HuH-7.5 (cell line): ENCODE measurements at places on chromosomes 13 and 19.

- DNase-seq: no peak
These were observed 14.5 kb upstream of the ISYNA1 start for GRCh38 chr19:18452386-18452785.

GRCh38 chr13:94722609-94723345, 10.4 kb upstream of the SOX21 start:
- DNase-seq: no peak

DNA sequence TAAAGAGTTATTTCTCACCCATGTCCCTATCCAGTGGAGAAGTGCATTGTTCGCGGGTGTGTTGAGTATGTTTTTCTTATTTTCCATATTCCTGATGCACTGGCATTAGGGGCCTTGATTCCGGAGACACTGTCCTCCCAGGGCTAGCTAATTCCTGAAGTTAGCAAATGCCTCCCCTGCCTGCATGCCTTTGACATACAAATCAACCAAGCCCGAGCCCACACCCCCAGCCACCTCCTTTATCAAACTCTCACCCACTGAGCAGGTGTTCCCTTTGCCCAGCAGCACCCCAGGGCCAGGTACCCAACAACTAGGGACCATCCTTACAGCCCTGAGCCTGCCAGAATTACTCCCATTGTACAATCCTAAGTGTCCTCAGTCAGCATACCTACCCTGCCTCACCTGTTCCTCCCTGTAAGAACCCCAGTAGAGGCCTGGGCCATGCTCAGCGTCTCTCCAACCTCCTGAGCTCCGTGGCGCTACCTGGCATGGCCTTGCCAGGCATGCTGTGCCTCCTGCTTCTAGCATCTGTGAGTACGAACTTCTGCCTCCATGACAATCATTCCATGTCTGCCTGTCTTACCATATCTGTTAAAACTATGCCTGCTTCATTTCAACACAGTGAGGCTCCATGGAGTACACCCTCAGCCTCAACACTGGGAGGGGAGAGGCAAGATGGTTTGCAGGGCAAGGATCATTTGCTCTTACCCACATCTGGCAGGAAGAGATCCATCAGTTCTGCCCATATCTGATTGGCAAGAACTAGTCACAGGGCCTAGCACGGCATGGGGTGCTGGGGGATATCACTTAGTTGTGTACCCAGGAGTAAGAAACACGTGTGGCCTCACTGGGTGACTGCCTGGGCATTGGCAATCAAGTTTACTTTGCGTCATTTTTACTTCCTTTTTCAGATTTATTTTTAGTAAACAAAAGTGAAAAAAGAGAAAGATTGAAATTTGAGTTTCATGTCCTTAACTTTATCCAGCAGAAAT, 203.9 kb downstream of the SHISA2 start:
- no peak for DNase-seq

DNA sequence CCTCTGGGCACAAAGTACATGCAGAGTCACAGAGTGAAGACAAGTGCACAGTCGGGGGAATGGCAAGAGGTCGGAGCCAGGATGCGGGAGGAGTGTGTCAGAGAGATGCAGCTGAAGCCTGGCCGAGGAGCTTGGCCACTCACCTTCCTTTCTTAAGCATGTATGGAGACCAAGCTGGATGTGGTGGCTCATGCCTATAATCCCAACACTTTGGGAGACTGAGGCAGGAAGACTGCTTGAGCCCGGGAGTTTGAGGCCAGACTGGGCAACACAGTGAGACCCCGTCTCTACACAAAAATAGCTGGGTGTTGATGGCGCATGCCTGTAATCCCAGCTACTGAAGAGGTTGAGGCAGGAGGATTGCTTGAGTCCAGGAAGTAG, 67.0 kb downstream of the LATS2 start:
- DNase-seq: no peak

DNA sequence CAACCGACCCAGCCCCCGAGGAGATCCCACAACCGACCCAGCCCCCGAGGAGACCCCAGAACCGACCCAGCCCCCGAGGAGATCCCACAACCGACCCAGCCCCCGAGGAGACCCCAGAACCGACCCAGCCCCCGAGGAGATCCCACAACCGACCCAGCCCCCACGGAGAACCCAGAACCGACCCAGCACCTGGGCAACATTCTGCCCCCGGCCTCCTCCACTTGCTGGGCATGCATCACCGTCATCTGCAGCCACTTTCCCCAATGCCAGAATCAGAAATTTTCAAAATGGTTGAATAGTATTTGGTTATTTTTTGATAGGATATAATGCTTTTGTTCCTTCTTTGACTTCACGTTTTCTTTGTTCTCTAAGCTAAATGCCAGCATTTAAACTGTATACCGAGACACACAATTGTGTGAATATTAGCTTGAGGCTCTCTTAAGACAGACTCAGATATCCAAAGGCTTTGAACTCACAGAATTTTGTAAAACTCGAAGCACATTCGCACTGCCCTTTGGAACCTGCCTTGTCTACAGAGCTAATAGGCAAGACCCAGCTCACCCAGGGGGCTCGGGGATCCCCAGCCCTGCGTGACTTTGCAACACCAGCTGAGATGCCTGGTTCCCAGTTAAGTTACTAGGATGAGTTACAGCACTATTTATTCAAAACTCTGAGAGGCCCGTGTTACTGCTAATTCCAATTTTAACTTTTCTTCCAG, 15.5 kb upstream of the RASA3 start:
- no peak for DNase-seq

GRCh38 chr13:47481536-47481935, 519.5 kb downstream of the SUCLA2 start:
- no peak for DNase-seq

DNA sequence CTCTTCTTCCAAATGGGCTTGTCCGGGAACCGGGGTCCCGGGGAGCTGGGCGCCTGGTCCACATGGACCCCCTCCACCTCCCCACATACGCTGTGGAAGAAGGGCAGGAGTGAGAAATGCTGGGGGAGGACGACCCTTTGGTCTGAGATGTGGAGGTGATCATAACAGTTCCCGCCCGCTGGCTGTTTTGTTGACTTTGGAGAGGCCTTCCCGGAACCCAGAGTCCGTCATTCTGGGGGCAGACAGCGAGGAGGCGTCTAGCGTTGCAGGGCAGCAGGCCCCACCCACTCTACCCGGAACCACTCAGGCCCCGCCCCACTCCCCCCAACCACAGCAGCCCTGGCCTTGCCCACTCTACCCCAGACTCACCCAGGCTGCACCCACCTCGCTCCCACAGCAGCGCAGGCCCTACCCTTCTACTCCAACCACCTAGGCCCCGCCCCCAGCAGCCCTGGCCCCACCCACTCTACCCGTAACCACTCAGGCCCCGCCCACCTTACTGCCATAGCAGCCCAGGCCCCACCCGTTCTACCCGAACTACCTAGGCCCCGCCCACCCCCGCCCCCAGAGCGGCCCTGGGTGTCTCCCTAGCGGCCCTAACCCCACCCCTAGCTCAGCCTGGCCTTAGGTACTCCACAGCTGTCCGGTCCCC, 7.1 kb downstream of the GPR108 start:
- DNase-seq: peak; percentile 74

GRCh38 chr13:92827503-92827902, 399.1 kb upstream of the GPC6 start:
- DNase-seq: no peak

DNA sequence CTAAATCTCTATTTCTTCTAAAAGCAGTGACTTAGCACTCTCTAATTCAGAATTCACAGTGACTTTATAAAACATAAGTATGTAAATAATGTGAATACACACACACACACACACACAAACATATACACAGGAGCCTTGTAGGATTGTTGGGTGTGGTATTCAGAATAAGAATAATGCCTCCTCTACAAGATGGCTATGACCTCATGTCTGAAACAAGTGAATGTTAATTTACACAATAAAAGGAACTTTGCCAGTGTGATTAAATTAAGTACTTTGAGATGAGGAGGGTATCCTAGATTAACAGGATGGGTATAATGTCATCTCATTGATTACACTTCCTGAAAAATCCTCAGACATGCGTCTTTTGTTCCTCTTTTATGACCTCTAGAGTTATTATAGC, 234.6 kb downstream of the SLITRK6 start:
- no peak for DNase-seq

- DNase-seq: no peak
These were observed 266.1 kb upstream of the TMTC4 start for GRCh38 chr13:100940658-100941057.

DNA sequence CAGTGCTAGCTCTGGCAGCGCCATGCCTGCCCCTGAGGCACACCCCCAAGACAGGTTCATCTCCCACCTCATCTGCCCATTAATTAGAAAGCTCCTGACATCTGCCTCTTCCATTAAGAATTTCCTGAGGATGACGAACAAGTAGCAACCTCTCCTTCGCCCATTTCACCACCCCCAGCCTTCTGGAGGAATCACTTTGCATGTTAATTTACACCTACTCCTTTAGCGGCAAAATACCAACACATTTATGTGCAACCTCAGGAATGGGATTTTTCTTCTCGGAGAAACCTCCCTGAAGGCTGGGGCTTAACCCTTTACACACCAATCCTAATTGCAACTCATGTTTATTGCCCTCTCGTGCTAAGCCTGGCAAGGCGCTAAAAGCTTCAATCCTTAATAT, 13.8 kb downstream of the SLC7A1 start:
- no peak for DNase-seq

- no peak for DNase-seq
These were observed 69.2 kb upstream of the TM9SF2 start for GRCh38 chr13:99431927-99432608.

DNA sequence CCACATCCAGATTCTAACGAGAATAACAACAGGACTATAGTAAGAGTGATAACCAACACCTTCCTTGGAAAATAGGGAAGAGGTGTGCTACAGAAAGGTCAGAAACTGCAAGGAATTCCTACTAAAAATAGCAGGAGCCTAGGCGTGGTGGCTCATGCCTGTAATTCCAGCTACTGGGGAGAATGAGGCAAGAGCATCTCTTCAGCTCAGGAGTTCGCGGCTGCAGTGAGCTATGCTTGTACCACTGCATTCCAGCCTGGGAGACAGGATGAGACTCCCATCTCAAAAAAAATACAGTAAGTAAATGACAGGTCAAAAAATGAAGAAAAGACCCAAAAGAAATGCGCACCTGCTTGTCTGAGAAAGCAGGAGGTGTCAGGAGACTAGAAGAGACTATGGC, 101.5 kb upstream of the TSHZ3 start:
- DNase-seq: no peak

- DNase-seq: no peak
These were observed 512.3 kb upstream of the PCDH9 start for GRCh38 chr13:67742478-67742877.

GRCh38 chr13:91078093-91078679, 269.3 kb upstream of the MIR17HG start:
- DNase-seq: no peak

DNA sequence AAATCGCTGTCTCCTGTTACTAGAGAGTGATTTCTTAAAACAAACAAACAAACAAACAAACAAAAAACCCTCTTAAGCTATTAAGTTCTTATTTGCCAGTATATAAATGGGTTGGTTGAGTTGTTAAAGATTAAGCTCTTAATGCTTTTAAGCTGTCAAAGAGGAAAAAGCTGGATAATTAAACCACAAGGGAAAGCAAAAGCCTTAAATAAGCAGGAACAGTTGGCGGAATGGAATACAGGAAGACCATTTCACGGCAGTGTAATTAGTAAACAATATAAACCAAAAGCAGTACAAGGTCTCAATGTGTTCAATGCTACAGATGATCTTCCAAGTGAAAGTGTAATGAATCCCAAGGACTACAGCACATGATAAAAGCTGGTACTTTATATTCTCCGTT, 32.2 kb upstream of the GGACT start:
- DNase-seq: no peak

- DNase-seq: no peak
These were observed 16.5 kb upstream of the FOSB start for GRCh38 chr19:45451131-45451849.

DNA sequence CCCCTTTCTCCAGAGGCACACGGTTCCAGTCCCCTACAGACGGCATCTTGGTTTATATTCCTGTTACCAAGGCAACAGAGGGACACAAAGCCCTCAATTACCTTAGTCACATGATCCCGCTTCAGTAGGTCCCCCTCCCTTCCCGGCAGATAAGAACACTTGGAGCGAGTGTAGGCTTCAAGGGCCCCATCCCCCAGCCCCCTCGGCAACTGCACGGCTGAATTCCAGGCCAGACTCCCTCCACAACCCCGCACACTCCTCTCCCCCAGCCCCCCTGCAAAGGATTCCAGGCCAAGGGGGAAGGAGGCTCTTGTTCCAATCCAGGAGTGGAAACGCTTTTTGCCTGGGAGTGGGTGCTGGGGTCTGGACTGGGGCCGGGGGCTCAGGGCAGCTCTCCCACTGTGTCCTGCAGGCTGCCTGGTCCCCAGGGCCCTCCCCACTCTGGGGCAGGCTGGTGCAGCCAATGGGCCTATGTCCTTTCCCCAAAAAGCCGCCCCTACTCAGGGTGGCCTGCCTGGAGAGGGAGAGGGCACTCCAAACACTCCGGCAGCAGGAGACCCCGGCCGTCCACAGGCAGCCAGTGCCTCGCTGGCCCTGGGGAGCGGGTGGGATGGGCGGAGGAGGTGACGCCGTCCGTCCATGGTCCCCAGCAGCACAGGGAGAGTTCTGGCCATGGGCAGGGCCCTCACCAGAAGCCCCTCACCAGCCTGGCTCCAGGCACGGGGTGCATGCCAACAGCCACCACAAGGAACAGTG, 62.6 kb downstream of the MLLT1 start:
- no peak for DNase-seq

- no peak for DNase-seq
These were observed 28.6 kb downstream of the MARK4 start for GRCh38 chr19:45279587-45280192.

DNA sequence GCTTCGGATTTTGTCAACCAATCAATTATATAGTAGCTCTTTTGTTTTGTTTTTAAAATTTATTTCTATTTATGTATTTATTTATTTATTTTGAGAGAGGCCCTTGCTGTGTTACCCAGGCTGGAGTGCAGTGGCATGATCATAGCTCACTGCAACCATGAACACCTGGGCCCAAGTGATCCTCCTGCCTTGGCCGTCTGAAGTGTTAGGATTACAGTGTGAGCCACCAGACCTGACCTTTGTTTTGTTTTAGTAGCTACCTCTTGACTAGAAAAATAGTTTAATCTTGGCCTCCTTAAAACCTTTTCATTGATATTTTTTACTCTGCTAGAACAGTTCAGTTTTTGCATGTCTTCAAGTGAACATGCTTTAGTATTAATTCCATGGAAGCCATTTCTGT, 15.1 kb downstream of the GARRE1 start:
- no peak for DNase-seq

DNA sequence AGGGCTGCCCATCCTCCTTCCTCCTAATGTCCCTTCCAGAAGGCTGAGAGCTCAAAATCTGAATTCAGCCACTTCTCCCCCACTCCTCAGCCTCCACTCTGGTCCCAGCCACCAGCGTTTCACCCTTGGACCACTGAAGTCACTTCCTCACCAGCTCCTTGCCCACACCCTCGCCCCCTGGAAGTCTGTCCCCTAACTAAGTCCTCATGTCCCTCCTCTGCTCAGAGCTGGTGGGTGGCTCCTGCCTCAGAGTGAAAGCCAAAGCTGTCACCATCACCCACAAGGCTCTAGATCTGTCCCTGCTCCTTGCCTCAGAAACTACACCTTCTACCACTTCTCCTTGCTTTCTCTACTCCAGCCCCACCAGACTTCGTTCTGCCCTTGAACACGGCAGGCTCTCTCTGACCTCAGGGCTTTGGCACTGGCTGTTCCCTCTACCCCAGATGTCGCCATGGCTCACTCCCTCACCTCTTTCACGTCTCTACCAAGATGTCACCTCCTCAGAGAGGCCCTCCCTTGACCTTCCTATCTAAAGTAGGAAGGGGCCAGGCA, 1.7 kb downstream of the ERCC1 start:
- no peak for DNase-seq
